ENCODE measurements at places on chromosomes 13 and 19. TPM values are rescaled to one million over a fixed set of nuclear protein-coding genes. Genes with fewer than 3 reads are reported as not detected.

The ZNF737 gene
- 4.2 TPM for polyA plus RNA-seq

The KLK4 gene
- not detected for polyA plus RNA-seq

The ZNF415 gene
- 1.9 TPM for polyA plus RNA-seq

The ENOX1 gene
- 5.8 TPM for polyA plus RNA-seq

The ZNF468 gene
- polyA plus RNA-seq: 11.2 TPM

The ANKRD24 gene
- polyA plus RNA-seq: 0.87 TPM

The DCT gene
- 0.11 TPM for polyA plus RNA-seq

The ZNF556 gene
- polyA plus RNA-seq: 0.46 TPM

The ATP8B3 gene
- polyA plus RNA-seq: 8.0 TPM

The KCTD4 gene
- 1.3 TPM for polyA plus RNA-seq

The TMEM221 gene
- 0.41 TPM for polyA plus RNA-seq

- no peak for DNase-seq
Measured at GRCh38 chr13:99281811-99282263, 23.7 kb upstream of the GPR18 start.

GRCh38 chr13:77728265-77729125 lies 31.0 kb downstream of the SLAIN1 start:
- DNase-seq: no peak

DNA sequence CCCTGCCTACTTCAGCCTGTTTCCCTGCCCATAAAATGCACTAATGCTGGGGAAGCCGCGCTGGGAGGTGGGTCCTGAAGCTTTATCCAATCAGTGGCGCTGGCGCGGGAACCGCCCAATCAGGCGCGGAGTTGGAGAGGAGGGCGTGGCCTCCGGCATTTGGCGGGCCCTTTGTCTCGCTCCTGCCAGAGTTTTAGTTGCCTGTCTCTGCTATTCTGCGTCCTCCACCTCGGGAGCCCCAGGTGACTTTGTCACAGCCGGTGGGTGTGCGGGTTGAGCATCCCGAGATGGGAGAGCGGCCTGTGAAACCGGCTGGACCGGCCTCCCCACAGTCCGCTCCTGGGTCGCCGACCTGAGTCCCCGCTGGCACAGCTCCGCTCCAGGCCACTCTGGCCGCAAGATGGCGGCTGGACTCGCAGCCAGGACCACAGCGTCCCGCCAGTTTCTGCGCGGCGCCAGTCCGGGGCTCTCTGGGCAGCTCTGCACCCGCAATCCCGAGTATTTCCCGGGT lies 30.7 kb upstream of the ZNF429 start:
- peak; percentile 90 for DNase-seq

DNA sequence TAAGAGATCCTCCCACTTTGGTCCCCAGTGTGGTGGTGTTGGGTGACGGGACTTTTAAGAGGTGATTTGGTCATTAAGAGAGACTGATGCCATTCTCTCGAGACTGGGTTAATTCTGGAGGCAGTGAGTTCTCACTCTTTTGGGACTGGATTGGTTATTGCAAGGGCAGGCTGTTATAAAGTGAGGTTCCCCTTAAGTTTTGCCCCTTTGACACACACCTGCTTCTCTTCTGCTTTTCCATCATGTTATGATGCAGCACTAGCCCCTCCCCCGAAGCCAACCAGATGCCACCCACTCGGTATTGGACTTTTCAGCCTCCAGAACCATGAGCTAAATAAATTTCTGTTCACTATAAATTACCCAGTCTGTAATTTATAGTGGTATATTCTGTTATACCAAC lies 16.3 kb upstream of the GRAMD1A start:
- DNase-seq: no peak

DNA sequence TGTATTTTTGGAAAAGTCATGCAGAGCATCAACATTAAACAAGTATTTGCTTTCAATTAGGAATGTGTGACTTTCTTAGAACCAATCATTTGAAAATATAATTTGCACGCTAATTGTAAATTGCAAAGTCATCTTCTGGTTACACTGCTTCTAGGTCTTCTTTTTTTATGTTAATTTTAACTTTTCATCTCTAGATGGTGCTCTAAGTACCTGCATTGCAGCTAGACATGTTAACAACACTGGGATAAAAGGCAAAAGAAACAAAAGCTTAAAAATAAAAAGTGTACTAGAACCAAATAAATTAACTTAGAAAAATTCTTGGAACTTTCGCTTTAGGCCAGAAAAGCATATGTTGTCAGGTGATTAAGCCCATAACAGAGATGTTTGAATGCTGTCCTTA lies 2758.2 kb downstream of the PCDH9 start:
- DNase-seq: peak; percentile 22

- no peak for DNase-seq
Measured at GRCh38 chr13:72025836-72026235, 158.8 kb upstream of the DACH1 start.

DNA sequence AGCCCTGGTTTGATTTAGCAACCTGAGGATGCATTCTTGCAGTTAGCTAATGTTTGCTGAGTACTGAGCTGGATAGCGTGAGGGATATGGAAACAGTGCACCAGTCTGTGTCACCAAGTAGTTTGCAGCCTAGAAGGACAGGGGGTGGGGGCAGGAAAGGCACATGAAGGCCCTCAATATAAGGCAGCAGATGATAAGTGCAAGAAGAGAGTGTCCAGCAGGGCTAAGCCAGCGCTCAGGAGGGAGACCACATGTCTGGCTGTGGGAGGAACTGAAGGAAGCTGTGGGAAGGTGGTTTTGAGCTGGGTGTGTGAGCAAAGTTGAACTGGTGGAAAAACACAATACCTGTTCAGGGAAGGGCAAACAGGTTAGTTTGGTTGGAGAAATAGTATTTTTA lies 1.7 kb downstream of the CXCL17 start:
- DNase-seq: no peak

GRCh38 chr19:29640231-29640630 lies 25.0 kb upstream of the PLEKHF1 start:
- DNase-seq: no peak

DNA sequence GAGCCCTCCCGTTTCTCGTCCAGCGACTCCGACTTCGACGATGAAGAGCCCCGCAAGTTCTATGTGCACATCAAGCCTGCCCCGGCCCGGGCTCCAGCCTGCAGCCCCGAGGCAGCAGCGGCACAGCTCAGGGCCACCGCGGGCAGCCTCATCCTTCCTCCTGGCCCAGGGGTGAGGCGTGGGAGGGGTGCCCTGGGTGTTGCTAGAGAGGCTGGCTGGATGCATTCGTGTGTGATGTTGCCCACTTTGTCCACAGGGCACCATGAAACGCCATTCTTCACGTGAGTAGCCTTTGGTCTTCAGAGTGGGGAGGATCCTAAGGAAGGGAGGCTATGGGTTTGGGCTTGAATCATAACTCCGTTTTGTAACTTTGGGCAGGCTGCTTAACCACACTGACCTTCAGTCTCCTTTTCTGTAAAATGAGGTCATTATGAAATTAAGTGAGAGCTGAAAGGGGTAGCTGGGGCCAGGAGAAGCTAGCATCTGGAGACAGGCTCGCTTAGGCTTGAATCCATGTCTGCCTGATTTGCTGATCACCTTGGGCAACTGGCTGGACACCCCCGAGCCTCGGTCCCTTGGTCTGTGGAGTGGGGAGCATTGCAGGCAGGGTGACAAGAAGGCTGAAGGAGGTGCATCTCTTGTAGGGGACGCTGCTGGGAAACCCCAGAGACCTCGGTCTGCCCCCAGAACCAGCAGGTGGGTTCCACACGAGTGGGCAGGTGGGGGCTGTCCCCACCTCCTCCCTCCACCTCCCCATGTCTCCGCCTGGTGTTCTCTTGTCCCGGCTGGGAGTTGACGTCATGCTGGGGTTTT lies 18.7 kb upstream of the B3GNT3 start:
- DNase-seq: no peak

- no peak for DNase-seq
Measured at GRCh38 chr19:41302624-41303351, 7.2 kb upstream of the CCDC97 start.

- DNase-seq: no peak
Measured at GRCh38 chr13:51308781-51309180, 30.7 kb upstream of the SERPINE3 start.

GRCh38 chr19:42292042-42292960 lies 9.6 kb upstream of the PRR19 start:
- no peak for DNase-seq

GRCh38 chr13:59201841-59202240 lies 961.9 kb downstream of the DIAPH3 start:
- no peak for DNase-seq

- no peak for DNase-seq
Measured at GRCh38 chr13:81314461-81314860, 973.5 kb upstream of the SPRY2 start.

- no peak for DNase-seq
Measured at GRCh38 chr13:43880926-43881325, 1.2 kb downstream of the LACC1 start.

DNA sequence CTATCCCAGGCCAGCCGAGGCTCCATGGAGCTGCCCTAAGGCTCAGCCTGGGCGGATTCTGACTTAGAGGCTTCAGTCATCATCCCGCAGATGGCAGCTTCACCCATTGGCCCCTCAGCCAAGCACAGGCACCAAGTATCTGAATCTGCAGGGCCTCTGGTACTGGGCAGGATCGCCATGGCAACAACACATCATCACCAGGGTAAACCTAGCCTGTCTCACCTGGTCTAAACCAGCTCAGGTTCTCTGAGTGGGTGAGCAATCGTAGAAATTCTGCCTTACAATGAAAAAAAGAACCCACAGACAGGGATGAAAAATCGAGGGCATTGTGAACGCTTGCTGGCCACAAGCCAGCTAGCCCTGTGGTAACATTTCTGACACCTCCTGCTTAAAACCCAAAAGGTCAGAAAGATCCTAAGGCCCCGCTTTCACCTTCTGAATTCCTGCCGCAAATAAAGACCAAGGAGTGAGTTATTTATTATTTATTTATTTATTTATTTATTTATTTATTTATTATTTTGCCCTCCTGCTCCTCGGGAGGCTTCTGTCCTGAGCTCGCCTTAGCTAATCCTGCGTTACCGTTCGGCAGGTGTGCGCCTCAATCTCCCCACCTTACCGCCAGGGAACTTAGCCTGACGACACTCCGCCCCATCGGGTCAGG lies 12.0 kb upstream of the CEACAM21 start:
- no peak for DNase-seq

GRCh38 chr13:34413538-34414210 lies 528.4 kb upstream of the NBEA start:
- no peak for DNase-seq

- DNase-seq: peak; percentile 72
Measured at GRCh38 chr13:29472332-29472961, 123.0 kb downstream of the SLC7A1 start.

GRCh38 chr13:29474991-29475390 lies 120.5 kb downstream of the SLC7A1 start:
- DNase-seq: no peak

GRCh38 chr19:40921005-40921897 lies 39.2 kb upstream of the CYP2A7 start:
- DNase-seq: no peak
